ENCODE measurements at places on chromosomes 3 and 15. TPM values are rescaled to one million over a fixed set of nuclear protein-coding genes. Genes with fewer than 3 reads are reported as not detected.

DNA sequence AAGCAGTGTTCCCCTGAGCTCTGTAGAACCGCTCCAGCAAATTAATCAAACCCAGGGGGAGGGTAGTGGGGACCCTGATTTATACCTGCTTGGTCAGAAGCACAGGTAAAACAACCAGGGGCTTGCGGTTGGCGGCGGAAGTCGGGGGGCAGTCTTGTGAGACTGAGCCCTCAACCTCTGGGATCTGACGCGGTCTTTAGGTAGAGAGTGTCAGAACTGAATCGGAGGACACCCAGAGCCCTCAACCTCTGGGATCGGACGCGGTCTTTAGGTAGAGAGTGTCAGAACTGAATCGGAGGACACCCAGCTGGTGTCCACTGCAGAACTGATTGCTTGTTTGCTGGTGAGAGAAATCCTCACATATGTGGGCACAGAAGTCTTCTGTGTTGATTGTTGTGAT is 12.9 kb upstream of the PAQR5 start:
- DNase-seq = no peak

The MAP2K5 gene
- 6.3 TPM for total RNA-seq

The GOLGA6B gene
- total RNA-seq = 2.5 TPM

The SEMA6D gene
- 5.5 TPM for total RNA-seq
